ENCODE measurements at places on chromosomes 11 and 22.

DNA sequence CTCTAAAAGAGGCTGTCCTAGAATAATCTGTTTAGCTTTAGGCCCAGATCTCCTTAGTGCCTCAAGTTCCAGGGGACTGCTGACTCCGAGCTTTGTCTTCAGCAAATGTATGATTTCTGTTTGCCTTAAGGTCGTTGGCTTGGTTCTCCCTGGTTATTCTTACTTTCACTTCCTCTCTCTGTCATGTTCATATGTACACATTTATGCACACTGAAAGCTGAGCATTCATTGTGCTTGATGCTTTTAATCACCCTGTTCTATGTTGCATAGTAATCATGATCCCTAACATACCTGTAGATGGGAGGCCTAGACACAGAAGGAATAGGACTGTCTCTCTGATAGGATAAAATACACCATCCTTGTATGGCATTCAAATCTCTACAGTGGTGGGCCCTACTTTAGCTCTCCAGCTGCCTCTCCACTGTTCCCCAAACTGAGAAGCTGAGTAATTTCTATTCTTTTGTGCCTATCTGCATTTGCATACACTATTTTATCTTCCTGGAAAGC lies 7.2 kb downstream of the PPFIBP2 start:
- DNase-seq: no peak

DNA sequence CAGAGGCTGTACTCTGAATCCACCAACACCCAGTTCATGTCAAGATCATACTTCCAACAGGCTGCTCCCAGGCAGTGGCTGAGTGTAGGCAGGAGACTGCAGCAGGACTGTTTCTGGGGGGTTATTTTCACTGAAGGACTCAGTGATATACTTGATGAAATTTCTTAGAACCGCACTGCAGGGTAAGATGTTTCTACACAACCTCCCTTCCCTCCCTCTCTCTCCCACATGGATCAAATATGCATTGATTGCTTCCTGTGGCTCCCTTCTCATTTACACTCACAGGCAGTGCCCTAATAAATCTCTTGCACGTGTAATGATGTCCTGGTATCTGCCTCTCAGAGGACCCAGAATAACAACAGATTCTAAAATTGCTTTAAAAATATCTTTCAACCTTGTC lies 251.3 kb upstream of the CCDC179 start:
- DNase-seq: no peak

- no peak for DNase-seq
Observed at GRCh38 chr11:94835594-94835927, 67.4 kb downstream of the AMOTL1 start.

DNA sequence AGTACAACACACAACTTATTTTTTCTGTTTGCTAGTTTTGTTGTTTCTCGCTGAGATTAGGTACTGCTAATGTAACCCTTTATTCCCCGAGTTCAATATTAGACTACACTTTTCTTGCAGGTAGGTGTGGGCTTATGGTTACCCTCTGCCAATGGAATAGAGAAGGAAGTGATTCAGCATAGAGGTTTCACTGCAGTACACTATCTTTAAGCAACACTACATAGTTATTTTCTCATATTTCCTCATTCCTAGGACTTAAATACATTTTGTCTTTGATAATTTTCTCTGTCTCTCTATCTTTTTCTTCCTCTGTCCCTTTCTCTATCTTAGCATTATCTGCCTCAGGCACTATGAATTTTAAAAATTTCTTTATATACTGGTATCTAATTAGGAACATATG lies 791.0 kb downstream of the FAM181B start:
- no peak for DNase-seq

- DNase-seq: no peak
Observed at GRCh38 chr11:102184269-102184987, 74.2 kb downstream of the YAP1 start.

DNA sequence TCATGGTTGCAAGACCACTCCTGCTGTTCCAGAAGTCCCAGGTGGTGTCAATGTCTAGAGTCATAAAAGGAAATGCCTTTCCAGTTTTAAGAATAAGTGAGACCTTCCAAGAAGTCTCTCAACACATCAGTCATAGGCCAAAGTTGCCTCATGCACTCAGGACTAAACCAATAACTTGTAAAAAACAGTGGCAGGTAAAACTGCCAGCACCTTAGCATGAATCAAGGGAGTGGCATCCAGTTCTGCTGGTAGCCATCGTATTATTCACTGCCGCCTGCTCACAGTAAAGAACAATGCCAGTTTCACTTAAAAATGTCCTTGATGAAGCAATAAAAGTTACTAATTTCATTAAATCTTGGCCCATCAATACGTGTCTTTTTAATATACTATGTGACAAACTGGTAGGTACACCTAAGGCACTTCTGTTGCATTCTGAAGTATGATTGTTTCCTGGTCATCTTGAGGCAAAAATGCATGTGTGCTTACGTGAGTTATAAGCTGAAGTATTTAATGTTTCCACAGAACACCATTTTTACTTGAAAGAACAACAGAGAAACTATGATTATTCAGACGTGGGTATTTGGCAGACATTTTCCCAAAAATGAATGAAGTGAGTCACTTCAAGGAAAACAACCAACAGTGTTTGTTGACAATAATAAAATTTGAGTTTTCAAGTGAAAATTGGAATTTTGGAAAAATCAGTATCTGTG lies 125.2 kb upstream of the SNX19 start:
- DNase-seq: no peak

GRCh38 chr22:44628835-44629234 lies 73.2 kb upstream of the PRR5 start:
- no peak for DNase-seq

- DNase-seq: no peak
Observed at GRCh38 chr11:68135161-68135560, 14.0 kb upstream of the CHKA start.
